ENCODE measurements at places on chromosomes 7 and 10.

GRCh38 chr7:3493499-3493898 lies 192.4 kb downstream of the SDK1 start:
- DNase-seq = no peak

- DNase-seq = no peak
These were observed 176.4 kb downstream of the DNAJB6 start for GRCh38 chr7:157513162-157513621.

- peak; percentile 37 for DNase-seq
These were observed 613 bp downstream of the USP6NL start for GRCh38 chr10:11610826-11611247.

GRCh38 chr10:92027141-92027540 lies 103.6 kb downstream of the BTAF1 start:
- DNase-seq = no peak

DNA sequence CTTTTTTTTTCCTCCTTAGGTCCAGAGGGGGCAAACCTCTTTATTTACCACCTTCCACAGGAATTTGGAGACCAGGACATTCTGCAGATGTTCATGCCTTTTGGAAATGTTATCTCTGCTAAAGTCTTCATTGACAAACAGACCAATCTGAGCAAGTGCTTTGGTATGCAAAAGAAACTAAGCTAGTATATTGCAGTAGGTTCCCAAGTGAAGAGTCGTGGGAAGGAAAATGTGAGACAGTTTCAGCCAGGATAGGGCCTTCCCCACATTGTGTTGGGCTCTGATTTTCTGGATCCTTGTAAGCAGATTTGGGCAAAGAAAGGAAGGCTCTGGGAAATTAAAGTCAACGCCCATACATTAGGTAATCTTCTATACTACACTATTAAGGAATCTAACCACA lies 285.6 kb downstream of the USP6NL start:
- no peak for DNase-seq

DNA sequence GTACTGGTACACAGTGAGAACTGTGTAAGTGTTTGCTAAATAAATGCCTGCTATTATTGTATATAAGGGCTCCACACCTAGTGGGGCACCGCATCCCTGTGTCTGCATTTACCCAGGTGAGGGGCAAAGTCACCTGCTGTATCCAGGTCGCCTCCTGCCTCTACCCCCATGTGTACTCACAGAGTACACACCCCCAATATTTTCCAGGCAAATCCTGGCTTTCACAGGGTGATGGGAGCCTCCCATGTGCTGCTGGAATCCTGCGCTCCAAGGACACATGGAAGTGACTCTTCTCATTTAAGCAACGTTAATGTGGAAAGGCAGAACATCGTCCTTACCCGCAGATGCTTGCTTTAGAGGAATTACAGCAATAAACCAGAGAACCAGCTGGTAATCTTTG lies 48.2 kb downstream of the ARHGAP22 start:
- DNase-seq = no peak

GRCh38 chr10:106147021-106147420 lies 1017.5 kb downstream of the SORCS1 start:
- DNase-seq = no peak

DNA sequence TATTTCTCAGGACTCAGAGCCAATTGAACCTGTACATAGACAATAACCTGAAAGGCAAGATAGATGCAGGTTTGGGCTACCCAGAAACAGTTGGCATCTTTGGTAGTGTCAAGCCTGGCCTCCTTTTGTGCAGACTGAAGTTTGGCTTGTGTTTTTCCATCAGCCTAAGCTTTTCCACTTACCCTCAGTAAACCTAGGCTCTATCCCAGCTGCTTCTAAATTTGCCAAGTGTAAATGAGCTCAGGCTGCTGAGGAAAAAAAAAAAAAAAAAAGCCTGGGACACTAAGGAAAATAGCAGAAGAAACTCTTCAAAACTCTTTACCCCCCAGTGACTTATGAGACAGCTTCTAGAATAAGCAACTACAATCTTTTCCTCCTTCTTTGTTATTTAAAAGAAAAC lies 316.3 kb upstream of the SORCS1 start:
- no peak for DNase-seq

- no peak for DNase-seq
These were observed 99.5 kb downstream of the SFMBT2 start for GRCh38 chr10:7311218-7311849.

GRCh38 chr7:30879139-30880124 lies 32.2 kb upstream of the AQP1 start:
- no peak for DNase-seq

DNA sequence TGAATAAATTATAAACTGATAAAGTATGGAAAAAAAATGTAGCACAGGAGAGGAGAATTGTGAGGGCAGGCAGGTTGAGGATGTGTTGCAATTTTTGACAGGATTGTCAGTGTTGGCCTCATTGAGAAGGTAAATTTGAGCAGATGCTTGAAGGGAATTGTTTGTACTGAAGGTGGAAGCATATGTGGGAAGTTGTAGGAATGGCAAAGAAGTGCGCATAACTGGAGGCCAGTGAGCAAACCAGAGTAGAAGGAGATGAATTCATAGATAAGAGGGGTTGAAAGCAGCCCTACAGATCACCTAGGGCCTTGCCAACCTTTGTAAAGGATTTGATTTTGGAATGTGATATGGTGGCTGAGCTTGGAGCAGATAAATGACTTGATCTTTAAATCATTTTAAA lies 6.4 kb downstream of the DNAJB9 start:
- no peak for DNase-seq

DNA sequence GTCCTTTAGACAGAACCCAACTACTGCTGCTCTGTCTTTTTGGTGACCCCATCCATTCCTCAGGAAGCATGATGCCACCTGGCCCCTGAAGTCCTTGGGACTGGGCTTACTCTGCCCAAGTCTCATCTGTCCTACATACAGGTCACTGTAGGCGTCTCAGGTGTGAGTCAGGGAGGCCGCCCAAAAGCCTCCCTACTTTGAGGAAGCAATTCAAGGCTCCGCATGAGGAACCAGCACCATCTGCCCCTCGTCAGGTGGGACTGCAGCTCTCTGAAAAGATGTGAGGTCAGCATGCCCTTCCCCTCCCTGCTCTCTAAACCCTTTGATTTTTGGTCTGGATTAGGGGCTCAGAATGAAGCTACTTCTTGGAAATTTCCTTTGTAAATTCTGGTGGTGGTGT lies 354.8 kb downstream of the CXCL12 start:
- DNase-seq = no peak

DNA sequence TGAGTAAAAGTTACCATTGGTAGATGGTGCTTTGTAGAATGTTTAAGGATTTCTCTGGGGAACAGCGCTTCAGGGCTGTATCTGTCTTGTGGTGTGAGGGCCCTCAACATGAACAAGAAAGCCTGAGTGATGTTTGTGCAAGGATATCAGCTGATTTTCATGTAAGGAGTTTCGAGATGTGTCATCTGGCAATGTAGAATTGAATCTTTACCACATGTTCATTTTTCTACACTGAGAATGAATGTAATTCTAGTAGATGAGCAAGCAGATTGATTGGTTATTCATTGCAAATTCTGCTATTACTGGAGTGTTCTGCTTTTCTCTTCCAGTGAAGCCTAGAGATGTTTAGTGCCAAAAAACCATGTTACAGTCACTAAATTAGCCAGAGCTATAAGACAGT lies 87.7 kb downstream of the ST7 start:
- DNase-seq = no peak

DNA sequence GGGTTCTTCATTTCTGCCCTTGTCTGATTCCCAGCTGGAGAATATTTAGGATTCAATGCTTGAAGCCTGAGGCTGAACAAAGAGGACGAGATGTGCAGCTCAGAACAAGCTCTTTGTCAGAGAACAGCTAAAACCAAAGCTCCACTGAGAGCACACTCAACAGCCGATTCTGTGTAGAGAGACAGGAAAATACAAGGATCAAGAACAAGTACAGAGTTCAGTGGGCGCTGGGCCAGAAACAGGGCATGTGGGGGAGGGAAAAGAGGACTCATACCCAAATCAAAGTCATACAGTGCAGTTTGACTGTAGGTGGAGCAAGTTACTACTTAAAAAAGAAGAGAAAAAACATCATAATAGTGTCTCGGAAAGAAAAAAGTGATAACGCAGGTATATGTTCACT lies at the start of gene AGMO:
TSS of gene AGMO (minus strand) at position 181 of the 400 bp plus-strand sequence.
- DNase-seq = no peak

DNA sequence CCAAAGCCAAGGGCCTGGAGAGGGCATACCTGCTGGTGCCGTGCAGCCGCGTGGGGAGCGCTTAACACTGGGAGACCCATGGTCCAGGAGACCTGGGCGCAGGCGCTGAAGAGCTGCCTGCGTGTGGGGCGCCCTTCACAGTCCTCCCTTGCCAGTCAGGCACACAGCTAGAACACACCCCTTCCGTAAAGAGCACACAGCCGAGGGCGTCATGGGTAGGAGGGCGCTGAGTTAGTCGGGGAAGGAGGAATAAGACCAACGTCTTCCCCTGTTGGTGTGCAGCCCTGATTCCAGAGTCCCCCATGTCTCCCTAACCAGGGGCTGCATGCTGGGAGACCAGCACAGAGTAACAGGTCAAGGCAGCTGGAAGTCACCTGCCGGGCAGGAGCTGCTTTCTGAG lies 273.9 kb downstream of the USP6NL start:
- peak; percentile 30 for DNase-seq

DNA sequence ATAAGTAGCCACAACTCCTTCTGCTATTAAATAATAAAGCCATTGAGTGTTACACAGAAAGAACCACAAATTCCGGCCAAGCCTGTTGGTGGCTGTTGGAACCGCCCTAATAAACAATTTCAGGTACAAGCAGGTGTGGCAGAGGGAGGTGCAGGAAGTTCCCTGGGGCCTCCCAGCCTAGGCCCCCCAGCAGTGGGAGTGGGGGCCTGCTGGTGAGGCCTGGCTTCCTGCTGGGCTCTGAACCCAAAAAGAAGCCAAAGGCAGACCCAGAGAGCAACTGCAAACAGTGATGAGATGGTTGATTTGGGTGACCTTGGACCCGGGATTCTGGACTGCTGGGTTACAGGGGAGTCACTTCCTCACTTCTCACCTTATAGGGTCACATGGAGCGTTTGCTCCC lies 21.0 kb upstream of the LMTK2 start:
- DNase-seq = no peak

- DNase-seq = no peak
These were observed 788 bp upstream of the CACNA2D1 start for GRCh38 chr7:82444220-82444909.

- DNase-seq = no peak
These were observed 29.0 kb downstream of the ATOH7 start for GRCh38 chr10:68202960-68203353.

- peak; percentile 65 for DNase-seq
These were observed 27.1 kb downstream of the KLF6 start for GRCh38 chr10:3757638-3758490.

DNA sequence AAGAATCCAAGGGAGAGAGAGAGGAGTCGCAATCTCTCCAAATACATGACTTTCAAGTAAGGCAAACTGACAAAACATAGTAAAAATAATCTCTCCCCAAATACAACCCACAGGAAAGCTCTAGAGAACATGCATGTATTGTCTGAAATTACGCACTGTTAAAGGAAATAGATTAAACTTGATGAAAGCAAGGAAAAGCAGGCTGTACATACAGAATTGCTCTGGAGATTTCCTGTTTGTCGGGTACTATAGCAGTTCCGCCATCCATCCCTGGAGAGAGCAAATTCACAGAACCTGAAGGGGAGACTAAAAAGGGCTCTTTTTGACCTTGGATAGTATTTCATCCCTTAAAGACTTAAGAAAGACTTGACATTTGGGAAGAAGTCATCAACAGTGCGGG lies 170.2 kb upstream of the BET1 start:
- no peak for DNase-seq

- peak; percentile 47 for DNase-seq
These were observed 4.3 kb downstream of the ELOVL3 start for GRCh38 chr10:102230264-102230860.

DNA sequence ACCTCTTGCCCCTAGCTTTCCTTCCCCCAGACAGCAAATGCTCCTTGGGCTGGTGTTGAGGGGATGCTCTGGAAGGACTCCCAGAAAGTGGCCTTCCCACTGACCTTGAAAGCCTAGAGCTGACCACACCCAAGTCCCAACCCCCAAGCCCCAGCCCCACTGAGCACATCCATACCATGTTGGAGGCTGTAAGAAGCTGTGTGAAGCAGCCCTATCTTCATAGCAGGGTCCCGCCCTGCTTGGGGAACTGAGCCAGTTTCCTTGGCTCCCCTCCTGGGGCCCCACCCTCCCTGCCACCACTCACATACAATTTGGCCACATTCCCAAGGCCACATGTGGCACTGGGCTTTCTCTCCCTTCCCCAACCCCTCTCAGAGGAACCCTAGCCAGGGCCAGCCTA lies 72.3 kb upstream of the CACUL1 start:
- DNase-seq = no peak

DNA sequence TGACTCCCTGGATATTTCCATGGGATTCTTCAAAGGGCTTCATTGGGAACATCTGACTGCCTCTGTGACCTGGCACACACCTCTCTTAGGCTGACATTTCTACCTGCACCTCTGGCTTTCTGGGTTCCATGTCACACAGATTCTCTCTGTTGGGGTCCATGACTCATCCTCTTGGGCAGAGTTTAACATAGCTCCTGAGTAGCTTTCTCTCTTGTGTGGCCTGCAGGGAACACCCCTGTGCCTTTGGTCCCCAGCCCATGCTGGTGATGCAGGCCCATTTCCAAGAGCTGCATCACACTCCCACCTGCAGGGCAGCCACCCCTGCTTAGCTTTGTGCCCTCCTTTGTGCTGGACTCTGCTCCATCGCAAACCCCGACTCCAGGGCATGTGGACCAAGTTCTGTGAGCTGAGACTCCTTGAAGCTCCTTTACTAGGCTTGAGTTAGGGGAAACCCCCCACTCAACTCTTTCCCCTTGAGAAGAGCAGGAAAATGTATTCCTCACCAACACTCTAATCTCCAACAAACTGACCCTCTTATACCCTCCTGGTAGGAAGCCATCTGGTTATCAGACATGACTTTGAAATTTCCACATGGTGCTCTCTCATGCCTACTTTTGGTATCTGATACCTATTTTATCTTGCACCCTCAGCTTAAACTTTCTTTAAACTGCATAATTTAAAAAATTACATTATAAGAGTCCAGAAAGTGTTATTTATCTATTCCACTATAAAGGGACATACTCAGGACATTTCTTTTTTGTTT lies 93.3 kb downstream of the ZNF777 start:
- no peak for DNase-seq

DNA sequence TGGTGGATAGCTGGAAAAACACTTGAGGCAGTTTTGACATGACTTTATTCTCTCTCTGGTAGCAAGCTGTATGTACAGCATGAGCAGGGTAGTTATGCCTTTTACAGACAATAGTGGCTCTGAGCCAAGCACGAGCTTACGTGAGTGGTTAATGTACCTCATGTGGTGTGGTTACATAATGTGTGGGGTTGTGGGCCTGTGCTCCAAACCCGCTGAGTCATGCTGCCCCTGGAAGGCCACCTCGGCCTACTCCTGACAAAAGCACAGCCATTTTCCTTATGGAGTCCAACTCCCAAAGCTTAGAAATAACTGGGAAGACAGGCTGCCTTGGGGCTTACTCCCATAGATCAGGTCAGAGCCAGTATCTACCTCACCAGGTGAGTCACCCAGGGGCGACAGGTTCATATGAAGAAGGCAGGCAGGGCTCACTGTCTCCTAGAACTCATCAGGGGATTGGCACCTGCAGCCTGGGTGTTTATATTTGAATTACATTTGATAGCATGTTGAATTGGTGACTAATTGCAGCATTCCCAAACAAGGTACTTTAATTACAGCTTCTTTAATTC lies 404.5 kb downstream of the ADRA2A start:
- DNase-seq = no peak
